ENCODE measurements at places on chromosomes 7 and 10.

GRCh38 chr7:99563650-99564049 lies 5.2 kb downstream of the ZNF655 start:
- no peak for DNase-seq

GRCh38 chr7:40282858-40283257 lies 148.1 kb downstream of the SUGCT start:
- DNase-seq: no peak

GRCh38 chr7:157666530-157667040 lies 329.8 kb downstream of the DNAJB6 start:
- DNase-seq: no peak

- DNase-seq: no peak
Measured at GRCh38 chr7:44893710-44894234, 8.4 kb upstream of the PURB start.

- DNase-seq: no peak
Measured at GRCh38 chr7:12716722-12717121, 29.3 kb downstream of the ARL4A start.

GRCh38 chr7:50711271-50712175 lies 71.2 kb downstream of the GRB10 start:
- no peak for DNase-seq

GRCh38 chr10:5354068-5354467 lies 10.7 kb upstream of the UCN3 start:
- no peak for DNase-seq

DNA sequence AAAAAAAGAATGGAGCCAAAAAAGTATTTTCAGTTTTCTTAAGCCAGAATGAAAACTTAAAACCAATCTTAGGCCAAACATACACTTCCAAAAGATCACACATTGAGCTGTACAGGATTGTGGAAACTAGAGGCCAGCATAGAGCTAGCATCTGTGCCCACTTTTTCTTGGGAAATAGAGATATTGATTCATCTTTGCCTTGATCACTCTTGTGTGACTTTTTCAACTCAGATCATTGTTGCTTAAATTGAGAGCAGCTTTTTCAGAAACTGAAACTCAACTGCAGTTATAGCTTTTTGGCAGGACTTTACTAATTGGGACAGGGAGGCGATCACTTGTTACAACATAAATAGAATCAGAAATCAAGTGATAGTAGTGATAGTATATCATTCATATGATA lies 132.2 kb downstream of the PRKG1 start:
- no peak for DNase-seq

- DNase-seq: no peak
Measured at GRCh38 chr7:110396021-110396420, 694.9 kb upstream of the LRRN3 start.

GRCh38 chr10:116602648-116603400 lies 12.1 kb downstream of the PNLIPRP1 start:
- DNase-seq: peak; percentile 23

GRCh38 chr7:106681815-106682495 lies 21.0 kb upstream of the CCDC71L start:
- no peak for DNase-seq

DNA sequence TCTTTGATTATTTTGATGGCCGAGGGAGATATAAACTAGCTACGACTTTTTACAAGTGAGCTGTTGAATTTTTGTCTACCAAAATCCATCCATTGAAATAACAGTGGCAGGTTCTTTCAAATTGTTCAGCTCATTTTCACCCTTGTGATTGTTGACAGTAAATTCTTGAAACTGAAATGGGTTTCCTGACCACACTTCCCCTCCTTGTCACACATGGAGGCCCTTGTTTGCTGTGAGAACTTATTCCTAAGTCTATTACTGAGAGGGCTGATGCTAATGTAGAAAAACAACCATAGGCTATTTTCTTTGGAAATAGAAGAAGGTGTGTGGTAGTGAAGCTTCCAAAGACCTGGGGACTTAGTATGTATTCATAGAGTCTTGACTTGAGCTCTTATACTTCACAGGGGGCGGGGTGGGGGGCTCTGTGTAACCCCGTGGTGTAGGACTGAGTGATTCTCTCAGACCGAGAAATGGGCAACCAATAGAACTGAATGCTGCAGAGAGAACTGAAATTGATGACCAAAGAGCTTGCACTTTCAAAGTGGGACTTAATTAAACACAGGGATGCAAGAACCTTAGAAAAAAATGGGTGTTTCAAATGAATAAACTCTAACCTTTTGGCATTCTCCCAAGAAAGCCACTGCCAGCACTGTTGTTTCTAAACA lies 718.9 kb downstream of the CCSER2 start:
- no peak for DNase-seq

GRCh38 chr10:124138195-124138882 lies 44.9 kb upstream of the CHST15 start:
- no peak for DNase-seq

DNA sequence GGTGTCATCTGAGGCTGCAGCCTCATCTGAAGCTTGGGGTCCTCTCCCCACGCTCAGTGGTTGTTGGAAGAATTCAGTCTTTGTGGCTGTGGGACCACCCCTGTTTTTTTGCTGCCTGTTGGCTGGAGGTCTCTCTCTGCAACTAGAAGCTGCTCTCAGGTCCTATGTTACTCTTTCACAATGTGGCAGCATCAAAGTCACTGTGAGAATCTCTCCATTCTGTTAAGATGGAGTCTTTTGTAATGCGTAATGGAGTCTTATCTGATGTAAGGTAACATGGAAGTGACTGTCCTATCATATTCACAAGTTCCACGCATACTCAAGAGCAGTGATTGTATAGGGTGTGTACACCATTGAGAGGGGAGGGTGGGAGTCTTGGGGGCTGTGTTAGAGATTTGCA lies 24.9 kb downstream of the TSPAN13 start:
- DNase-seq: no peak

DNA sequence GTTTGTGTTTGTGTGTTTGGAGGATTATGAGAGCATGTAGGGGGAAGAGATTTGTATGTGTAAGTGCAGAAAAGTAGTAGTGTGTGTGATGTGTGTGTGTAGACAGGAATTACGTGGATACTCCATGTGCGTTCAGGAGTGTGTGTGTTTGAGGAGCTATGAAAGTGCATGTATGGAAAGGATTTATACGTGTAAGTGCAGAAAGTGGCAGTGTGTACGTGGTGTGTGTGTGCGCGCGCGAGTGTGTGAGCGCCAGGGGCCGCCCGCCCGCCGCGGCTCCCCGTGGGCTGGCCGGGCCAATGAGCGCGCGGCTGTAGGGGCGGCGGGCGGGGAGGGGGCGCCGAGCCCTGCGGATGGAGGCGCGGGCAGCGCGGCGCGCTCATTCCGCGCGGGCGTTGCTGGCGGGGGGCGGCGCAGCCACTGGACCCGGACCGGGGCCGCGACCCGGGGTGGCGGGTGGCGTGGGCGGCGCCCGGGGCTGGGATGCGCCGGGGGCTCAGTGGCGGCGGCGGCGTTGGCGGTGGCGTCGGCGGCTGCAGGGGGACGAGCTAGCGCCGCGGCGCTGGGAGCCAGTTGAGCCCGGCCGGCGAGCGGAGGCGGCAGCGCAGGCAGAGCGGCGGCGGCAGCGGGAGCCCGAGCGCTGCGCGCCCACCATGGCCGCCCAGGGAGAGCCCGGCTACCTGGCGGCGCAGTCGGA lies at the start of gene BICC1:
Gene BICC1, plus strand, starts transcription at position 382 of the 697 bp plus-strand sequence. Its CDS starts 272 bp downstream, at position 654.
- peak; percentile 61 for DNase-seq

DNA sequence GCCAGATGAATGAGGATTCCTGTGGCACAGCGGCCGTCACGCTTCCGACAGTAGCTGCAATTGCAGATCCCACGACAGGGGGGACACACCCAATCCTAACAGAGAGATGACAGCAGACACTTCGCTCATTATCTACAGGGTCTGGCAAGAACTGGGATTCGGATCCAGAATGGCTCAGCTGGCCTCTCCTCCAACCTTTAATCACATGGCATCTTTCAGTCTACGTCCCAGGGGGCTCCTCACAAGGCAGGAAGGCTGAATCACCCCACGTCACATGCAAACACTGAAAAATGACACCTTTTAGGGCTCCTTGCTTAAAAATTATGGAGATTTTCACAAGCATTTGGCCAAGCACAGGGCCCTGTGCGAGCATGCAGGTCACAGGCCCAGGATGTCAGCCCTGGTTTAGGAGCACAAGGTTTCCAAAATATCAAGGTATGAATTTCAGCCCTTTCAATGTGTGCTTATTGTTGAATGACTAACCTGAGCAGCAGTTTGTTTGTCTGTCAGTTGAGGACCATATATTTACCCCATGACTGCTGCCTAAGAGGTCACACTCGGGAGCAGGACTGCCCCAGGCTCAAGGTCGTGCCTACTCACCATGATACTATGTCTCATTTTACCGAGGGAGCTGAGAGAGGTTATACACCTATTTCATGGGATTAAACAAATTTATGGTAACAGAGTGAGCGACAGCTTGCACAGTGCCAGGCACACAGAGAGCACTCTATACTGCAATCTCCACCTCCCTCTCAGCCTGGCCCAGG lies 42.5 kb downstream of the CDCA7L start:
- no peak for DNase-seq

DNA sequence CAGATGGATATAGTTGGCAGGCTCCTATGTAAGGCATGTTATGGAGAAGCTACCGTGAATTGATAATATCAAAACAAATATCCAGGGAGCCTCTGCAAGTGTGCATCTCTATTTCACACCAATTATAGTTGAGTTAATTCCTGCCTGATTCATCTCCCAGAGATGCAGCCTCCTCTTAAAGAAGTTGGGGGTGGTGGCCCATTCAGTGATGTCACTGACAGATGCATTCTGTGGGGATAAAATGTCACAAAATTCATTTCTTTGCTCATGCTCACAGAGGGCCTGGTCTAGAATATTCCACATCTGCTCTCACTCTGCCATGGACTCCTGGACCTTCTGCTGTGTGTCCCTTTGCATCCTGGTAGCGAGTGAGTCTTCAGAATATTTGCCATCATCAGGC lies 189.1 kb upstream of the PRSS1 start:
- no peak for DNase-seq

DNA sequence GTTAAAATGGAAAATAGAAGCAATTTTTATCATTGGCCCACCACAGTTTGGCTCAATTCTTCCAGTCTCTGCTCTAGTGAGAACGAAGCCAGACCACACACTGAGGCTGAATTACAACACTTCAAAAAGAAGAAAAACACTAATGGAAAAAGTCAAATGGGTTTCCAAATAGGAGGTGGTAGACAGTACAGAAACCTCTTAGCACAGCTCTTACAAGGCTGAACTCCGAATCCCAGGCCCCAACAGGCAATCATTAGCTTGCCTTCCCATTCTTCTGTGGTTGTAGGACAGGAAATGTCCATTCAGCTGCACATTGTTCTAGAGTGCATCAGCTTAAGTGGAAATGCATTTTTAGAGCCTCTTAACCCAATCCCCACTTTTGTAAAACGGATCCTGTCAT lies 115.1 kb upstream of the MEOX2 start:
- DNase-seq: no peak

DNA sequence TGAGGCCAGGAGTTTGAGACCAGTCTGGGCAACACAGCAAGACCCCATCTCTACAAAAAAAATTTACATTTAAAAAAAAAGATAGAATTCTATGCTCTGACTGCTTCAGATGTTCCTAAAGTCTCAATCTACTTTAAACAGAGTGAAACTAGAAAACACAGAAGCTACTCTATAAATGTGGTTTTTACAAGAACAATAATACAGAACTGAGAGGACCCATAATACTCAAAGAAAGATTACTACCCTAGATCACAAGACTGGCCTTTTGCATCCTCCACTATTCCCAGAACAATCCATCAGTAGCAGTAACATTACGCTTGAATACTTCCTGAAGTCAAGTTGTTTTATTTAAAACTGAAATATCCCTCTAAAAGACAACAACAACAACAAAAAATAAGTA lies 119.4 kb downstream of the ZFAND4 start:
- no peak for DNase-seq

DNA sequence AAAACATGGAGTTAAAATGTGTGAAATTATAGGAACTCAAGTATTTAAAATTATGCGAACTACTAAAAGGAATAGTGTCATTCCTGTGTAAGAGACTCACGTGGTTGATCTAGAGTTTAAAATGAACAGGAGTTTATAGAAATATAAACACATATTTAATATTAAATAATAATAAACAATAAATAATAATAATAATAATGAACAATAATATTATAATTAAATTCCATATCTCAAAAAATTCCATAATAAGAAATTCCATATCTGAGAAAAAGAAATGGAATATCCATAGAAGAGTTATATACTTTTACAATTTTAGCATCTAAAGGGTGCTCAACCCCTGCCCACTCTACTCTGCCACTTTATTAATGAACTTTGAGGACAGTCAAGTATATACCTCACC lies 429.6 kb downstream of the TNS3 start:
- no peak for DNase-seq

- DNase-seq: no peak
Measured at GRCh38 chr10:103374263-103374662, 6.5 kb downstream of the TAF5 start.

DNA sequence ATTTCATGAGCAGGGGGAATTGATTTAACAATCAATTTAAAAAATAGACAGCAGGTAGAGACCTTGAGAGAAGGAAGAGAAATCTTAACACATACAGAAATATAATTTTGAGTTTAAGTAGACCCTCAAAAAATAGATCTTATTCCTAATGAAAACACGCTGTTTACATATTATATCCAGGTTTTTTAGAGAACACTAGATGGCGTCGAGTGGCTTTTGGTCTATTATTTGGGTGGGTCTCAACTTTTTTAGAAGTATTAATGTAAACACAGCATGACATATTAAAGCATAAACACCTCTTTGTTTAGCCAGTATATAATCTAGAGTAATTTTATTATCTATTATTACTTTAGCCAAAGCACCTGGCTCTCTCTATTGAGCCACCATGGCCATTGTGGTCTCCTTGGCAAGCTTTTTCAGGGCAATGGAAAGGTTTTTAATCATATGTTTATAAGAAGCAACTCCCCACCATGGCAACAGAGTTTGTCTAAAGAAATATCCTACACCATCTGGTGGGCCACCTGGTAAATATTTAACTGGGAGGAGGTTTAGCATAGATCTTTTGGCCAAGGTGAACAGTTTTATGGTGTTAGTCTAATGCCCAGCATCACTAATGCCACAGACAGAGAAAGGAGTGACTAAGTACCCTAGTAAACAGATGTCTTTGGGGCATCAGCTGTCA lies 59.7 kb upstream of the PRSS1 start:
- no peak for DNase-seq

- no peak for DNase-seq
Measured at GRCh38 chr7:75993689-75994387, 557 bp downstream of the TMEM120A start.

DNA sequence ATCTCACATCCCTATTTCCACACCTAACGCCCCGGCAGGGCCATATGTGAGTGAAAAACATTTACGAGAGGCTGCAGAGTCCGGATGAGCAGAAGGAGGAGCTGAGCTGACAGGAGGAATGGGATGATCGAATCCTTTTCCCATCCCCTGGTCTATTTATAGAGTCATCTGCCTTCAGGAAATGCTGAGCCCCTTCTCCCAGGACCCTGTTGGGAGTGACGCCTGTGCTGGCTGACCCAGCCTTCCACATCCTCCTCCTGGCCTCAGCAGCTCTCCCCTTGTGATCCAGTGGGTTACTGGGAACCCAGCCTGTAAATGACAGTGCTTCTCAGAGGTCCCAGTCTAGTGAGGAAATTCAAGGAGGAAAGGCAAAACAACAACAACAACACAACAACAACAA lies 16.6 kb downstream of the DENND2A start:
- no peak for DNase-seq

All from NCI-H345 (cell line).